ENCODE measurements at places on chromosomes 13 and 19.

DNA sequence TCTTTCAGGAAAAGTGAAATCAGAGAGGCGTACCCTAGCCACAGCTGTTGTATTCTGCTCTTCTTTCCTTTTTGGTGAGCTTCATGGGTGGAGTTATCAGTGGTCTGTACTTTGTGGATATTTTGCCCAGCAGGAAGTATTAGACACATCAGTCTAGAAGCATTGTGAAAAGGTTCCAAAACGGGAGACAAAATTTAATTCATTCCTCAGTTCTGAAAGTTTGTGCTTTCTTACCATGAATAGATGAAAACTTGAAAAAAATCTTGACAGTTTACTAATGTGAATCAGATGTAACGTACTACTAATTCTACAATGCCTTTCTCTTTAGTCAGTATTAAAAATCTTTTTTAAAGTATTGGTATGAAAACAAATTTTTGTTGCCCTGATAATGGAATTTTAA is 116.8 kb downstream of the DNAJC3 start:
- H3K27ac ChIP-seq, result no peak overlapping the region
- peaks cover 15% of the 10 kb centered on the region for H3K36me3 ChIP-seq
- no peak overlapping the region for H3K4me3 ChIP-seq
- no peak for DNase-seq
- H3K27me3 ChIP-seq, result no peaks in the 10 kb centered on the region
- no peaks in the 10 kb centered on the region for H3K4me1 ChIP-seq

GRCh38 chr19:27718234-27718633 is 1494.7 kb downstream of the UQCRFS1 start:
- DNase-seq, result no peak
- no peaks in the 10 kb centered on the region for H3K4me1 ChIP-seq
- no peaks in the 10 kb centered on the region for H3K27me3 ChIP-seq

DNA sequence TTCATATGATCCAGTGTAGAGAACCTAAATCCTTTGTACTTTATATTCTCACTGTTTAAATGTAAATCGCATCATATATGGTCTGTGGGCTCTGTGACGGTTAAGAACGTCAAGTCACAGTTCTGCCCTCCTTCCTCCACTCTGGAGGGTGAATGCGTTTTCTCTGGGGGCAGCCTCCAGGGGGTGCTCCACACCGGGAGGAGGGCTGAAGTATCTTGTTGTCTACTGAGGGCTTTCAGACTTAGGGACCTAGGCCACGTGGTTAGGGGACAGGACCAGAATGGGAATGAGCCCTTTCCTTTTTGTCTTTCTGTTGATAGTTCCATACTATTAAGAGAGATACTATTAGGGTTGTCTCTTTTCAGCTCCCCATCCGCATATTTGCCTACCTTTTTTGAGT is 504.9 kb downstream of the FGF9 start:
- H3K4me1 ChIP-seq, result no peaks in the 10 kb centered on the region
- H3K27me3 ChIP-seq, result peaks cover 4% of the 10 kb centered on the region
- H3K4me3 ChIP-seq, result no peak overlapping the region

- no peak overlapping the region for H3K27ac ChIP-seq
- H3K27me3 ChIP-seq, result peaks cover 4% of the 10 kb centered on the region
- H3K36me3 ChIP-seq, result peaks cover 3% of the 10 kb centered on the region
- peaks cover 40% of the 10 kb centered on the region for H3K4me1 ChIP-seq
These were observed 57.2 kb downstream of the SPATA13 start for GRCh38 chr13:24217601-24218281.

GRCh38 chr13:79427265-79427664 is 21.2 kb upstream of the RBM26 start:
- H3K27me3 ChIP-seq, result no peaks in the 10 kb centered on the region
- H3K4me3 ChIP-seq, result no peak overlapping the region
- H3K4me1 ChIP-seq, result no peaks in the 10 kb centered on the region
- no peak for DNase-seq
- no peak overlapping the region for H3K27ac ChIP-seq
- peaks cover 5% of the 10 kb centered on the region for H3K36me3 ChIP-seq

DNA sequence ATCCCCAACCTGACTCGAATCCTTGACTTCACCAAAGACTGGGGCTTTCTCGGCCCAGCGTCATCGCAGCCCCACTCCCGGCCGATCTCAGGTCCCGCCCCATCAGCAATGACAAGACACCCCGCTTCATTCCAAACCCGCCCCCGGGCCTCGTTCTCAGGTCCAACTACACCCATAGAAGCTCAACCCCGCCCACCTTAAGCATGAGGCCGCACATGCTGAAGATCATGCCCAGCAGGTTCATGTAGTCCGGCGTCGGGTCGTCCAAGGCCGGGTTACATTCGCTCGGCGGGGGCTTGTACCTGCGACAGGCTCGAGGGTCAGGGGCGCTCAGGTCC is 2.3 kb downstream of the WDR83 start:
- peak overlapping the region; percentile 91 for H3K4me3 ChIP-seq
- H3K27me3 ChIP-seq, result no peaks in the 10 kb centered on the region
- peak; percentile 56 for DNase-seq
- peaks cover 70% of the 10 kb centered on the region for H3K4me1 ChIP-seq
- peak overlapping the region; percentile 100 for H3K27ac ChIP-seq

DNA sequence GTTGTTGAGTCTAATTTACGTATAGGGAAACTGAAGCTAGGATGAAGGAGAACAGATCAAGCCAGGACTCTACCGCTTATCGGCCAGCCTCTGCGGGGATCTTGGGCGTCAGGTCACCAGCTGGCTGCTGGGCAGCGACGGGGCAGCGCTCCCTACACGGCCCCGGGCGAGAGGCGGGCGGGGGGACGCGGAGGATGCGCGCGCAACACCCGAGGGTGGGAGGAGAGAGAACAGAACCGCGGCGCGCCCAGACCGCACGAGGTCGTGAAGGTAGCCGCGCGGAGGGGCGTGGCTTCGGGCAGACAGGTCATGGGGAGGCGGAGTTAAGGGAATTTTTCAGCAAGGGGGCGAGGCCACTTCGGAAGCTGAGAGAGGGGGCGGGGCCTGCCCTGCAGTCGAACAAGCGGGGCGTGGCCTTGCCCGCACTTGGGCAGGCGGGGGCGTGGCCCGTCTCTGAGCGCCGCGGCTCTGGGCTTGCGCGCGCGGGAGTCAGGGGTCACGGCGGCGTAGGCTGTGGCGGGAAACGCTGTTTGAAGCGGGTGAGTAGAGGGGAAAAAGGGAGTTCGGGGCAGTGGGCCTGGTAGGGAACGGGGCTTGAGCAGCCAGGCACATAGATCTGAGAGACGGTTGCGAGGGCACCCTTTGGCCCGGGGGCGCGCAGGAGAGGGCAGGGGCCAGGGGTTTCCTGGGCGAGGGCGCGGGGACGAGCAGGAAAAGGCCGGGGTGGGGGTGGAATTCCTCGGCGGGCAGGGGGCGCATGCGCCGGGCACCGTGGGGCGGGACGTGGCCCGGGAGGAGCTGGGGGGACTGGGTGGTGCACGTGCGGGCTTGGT is at the start of gene POLD1:
POLD1 (plus strand) TSS at position 496 of the 833 bp plus-strand sequence. CDS start 14,505 bp downstream, outside the sequence.
- H3K4me1 ChIP-seq, result peaks cover 49% of the 10 kb centered on the region
- peak; percentile 99 for DNase-seq
- H3K36me3 ChIP-seq, result peaks cover 12% of the 10 kb centered on the region

- DNase-seq, result no peak
- no peaks in the 10 kb centered on the region for H3K27me3 ChIP-seq
- peak within 1 kb of the TSS; percentile 99 for H3K4me3 ChIP-seq
These were observed at the start of gene PHLDB3 for GRCh38 chr19:43504426-43505185. PHLDB3 (minus strand) TSS chr19:43504746; CDS start chr19:43504118, 628 bp downstream.

GRCh38 chr13:85223883-85224656 is 575.1 kb downstream of the SLITRK6 start:
- no peak overlapping the region for H3K4me3 ChIP-seq
- no peaks in the 10 kb centered on the region for H3K36me3 ChIP-seq
- no peaks in the 10 kb centered on the region for H3K27me3 ChIP-seq
- no peak for DNase-seq
- no peak overlapping the region for H3K27ac ChIP-seq
- H3K4me1 ChIP-seq, result no peaks in the 10 kb centered on the region

- no peaks in the 10 kb centered on the region for H3K36me3 ChIP-seq
- peaks cover 29% of the 10 kb centered on the region for H3K27me3 ChIP-seq
- H3K27ac ChIP-seq, result peak overlapping the region; percentile 34
- peaks cover 18% of the 10 kb centered on the region for H3K4me1 ChIP-seq
These were observed 15.3 kb downstream of the IZUMO2 start for GRCh38 chr19:50147462-50148423.

GRCh38 chr19:54209811-54210494 is 9.3 kb downstream of the RPS9 start:
- peaks cover 46% of the 10 kb centered on the region for H3K4me1 ChIP-seq
- H3K4me3 ChIP-seq, result no peak overlapping the region
- no peaks in the 10 kb centered on the region for H3K27me3 ChIP-seq

- no peak for DNase-seq
- no peaks in the 10 kb centered on the region for H3K4me1 ChIP-seq
- H3K4me3 ChIP-seq, result no peak overlapping the region
- H3K36me3 ChIP-seq, result no peaks in the 10 kb centered on the region
These were observed 1.3 kb downstream of the ITGBL1 start for GRCh38 chr13:101453784-101454201.

- no peak overlapping the region for H3K27ac ChIP-seq
- H3K27me3 ChIP-seq, result no peaks in the 10 kb centered on the region
- peaks cover 20% of the 10 kb centered on the region for H3K4me1 ChIP-seq
- DNase-seq, result peak; percentile 55
- H3K36me3 ChIP-seq, result no peaks in the 10 kb centered on the region
- H3K4me3 ChIP-seq, result peak overlapping the region; percentile 13
These were observed 82.4 kb upstream of the STARD13 start for GRCh38 chr13:33367926-33368325.

DNA sequence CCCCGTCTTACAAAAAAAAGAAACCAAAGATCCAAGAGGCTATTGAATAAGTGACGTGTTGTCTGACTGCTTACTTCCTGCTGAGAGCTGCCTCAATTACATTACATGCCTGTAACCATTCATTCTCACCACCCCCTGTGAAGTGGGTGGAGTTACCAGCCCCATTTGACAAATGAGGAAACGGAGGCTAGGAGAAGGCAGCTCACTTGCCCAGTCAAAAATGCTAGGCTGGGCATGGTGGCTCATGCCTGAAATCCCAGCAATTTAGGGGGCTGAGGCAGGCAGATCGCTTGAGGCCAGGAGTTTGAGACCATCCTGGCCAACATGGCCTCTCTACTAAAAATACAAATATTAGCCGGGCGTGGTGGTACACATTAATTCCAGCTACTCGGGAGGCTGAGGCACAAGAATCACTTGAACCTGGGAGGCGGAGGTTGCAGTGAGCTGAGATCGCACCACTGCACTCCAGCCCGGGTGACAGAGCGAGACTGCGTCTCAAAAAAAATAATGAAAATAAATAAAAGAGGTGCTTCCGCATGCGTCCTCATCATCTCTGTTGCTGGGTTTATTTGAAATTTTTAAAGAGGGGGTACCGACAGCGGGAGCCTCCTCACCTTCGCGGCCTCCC is 499 bp downstream of the LSM7 start:
- H3K27ac ChIP-seq, result peak overlapping the region; percentile 99
- peaks cover 7% of the 10 kb centered on the region for H3K36me3 ChIP-seq
- peaks cover 66% of the 10 kb centered on the region for H3K4me1 ChIP-seq
- H3K4me3 ChIP-seq, result peak overlapping the region; percentile 99

DNA sequence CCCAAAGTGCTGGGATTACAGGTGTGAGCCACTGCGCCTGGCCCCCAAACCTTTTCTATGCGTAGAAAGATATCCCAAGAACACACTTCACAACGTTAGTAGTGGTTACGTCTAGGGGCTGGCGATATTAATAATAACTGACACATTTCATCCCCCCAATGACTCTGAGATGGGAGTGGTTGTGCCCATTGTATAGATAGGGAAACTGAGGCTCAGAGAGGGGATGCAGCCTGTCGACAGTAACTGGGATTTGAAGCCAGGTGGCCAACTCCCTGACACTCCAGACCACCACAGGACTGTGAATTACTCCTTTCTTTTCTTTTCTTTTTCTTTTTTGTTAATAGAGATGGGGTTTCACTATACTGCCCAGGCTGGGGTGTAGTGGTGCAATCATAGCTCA is 25.3 kb upstream of the PTPRS start:
- peaks cover 1% of the 10 kb centered on the region for H3K4me1 ChIP-seq
- H3K27me3 ChIP-seq, result peaks cover 8% of the 10 kb centered on the region
- no peak overlapping the region for H3K27ac ChIP-seq
- no peaks in the 10 kb centered on the region for H3K36me3 ChIP-seq

DNA sequence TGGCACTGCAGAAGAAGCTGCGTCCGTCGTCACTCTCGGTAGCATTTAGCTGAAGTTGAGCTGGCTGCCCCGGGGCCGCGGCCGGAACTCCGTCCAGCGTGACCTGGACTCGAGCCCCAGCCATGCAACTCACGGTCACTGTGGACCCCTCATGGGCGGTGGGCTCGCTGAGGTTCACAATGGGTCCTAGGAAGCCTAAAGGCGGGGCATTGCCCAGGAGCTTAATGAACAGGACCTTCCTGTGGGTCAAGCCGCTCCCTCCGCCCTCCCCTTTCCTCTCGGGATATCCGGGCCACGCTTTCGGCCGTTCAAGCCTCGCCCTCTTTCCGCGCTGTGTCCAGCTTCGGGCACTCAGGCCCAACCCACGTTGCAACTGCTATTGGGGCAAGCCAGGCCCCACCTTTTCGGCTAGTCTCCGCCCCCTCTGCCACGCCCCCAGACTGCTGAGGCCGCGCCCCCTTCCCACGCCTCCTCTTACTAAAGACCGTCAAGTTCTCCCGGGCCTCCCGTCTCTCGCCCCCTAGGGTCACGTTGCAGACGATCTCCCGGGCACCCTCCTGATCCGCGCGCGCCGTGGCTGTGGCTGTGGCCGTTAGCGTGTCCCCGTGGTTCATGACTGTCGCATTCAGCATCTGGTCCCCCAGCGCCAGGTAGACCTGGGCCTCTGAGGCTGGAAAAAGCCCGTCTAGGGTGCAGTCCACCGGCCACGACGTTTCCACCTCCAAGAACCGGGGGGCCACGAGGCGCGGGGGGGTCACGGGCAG is 1.4 kb upstream of the RAVER1 start:
- peaks cover 60% of the 10 kb centered on the region for H3K4me1 ChIP-seq
- H3K36me3 ChIP-seq, result no peaks in the 10 kb centered on the region
- H3K27me3 ChIP-seq, result no peaks in the 10 kb centered on the region
- H3K4me3 ChIP-seq, result no peak overlapping the region
- peak overlapping the region; percentile 36 for H3K27ac ChIP-seq

- H3K4me3 ChIP-seq, result no peak overlapping the region
- H3K27ac ChIP-seq, result no peak overlapping the region
- no peak for DNase-seq
- H3K4me1 ChIP-seq, result peaks cover 23% of the 10 kb centered on the region
- peaks cover 5% of the 10 kb centered on the region for H3K36me3 ChIP-seq
These were observed 96.6 kb downstream of the SIPA1L3 start for GRCh38 chr19:38003438-38004185.

- H3K27ac ChIP-seq, result no peak overlapping the region
- no peak for DNase-seq
- peaks cover 5% of the 10 kb centered on the region for H3K36me3 ChIP-seq
- peaks cover 52% of the 10 kb centered on the region for H3K4me1 ChIP-seq
- no peaks in the 10 kb centered on the region for H3K27me3 ChIP-seq
These were observed 2.1 kb downstream of the CCDC106 start for GRCh38 chr19:55650126-55650557.

DNA sequence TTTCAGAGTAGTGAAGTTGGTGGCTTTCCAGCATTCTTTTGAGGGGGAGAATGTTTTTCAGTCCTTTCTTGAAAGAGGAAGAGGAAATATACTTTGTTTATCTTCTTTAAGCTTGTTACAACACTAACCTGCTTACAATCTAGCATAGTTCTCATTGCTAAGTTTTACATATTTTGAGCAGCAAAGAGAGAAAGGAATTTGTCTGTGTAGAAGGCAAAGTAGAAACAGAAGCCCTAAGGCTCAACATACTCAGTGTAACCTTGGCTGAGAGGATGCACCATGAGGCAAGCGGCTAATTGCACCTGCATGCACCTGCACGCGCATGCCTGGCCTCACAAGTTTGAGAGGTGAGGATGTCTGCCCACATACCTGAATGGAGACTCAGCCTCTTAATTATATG is 2.2 kb downstream of the FRY start:
- H3K4me1 ChIP-seq, result peaks cover 17% of the 10 kb centered on the region
- DNase-seq, result no peak

Measured in naive B cell (primary cell).